CD4-positive, alpha-beta T cell treated with Interleukin-1 beta for 1 hour (primary cell): ENCODE measurements at places on chromosomes 7 and 10.

DNA sequence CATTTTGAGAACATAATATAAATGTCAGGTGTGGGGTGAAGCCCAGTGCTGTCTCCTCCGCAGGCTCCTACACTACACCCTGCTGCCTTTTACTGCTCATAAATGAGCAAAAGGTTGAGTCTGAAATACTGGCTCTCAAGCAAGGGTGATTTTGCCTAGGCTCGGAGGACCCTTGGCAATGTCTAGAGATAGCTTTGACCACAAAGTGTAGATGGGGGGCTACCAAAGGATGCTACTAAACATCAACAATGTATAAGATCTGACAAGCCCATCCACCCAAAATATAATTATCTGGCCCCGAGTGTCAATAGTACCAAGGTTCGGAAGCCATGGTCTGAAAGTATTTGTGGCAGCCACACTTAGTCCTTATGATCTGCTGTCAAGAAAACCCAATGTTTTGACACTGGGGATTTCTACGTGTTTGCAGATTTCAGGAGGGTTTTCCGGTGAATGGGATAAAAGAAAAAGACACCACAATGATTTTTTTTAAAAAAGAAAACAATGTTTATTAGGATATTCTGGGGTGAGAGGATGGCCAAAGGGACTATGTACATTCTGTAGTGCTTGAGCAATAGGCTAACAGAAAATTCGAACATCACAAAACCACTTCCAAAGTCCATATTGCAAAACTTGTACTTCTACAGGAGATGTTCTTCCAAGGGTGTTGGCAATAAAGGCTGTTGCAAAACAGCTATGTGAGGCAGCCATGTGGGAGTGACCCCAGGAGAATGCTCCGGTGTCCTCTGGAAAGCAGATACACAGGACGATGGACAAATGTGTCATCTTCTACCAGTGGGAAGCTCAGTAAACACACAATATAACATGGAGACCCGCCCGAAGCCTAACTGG lies 216.3 kb downstream of the GFRA1 start:
- DNase-seq: no peak

- DNase-seq: no peak
Measured at GRCh38 chr10:92045641-92046106, 122.1 kb downstream of the BTAF1 start.

GRCh38 chr10:33154590-33154989 lies 179.9 kb downstream of the NRP1 start:
- DNase-seq: no peak

- DNase-seq: no peak
Measured at GRCh38 chr10:133475425-133475734, 21.6 kb downstream of the SCART1 start.

GRCh38 chr10:101261702-101262101 lies 32.4 kb upstream of the LBX1 start:
- no peak for DNase-seq

DNA sequence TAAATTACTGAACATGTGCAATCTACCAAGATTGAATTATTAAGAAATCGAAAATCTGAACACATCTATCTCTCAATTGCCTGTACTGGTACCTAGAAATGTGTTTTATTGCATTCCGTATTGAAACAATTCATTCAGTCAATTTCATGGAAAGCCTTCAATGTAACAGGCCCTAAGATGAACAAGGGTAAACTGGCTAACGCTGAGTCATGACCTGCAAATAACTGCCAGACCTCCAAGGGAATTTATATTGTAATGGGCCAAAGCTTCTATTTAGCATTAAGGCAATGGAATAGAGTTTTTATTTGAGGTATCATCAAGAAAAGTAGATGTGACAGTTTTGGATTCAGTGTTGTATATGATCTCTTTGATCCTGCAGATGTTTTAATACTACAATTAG lies 49.9 kb upstream of the CD36 start:
- DNase-seq: no peak

- DNase-seq: no peak
Measured at GRCh38 chr7:42227021-42227420, 10.0 kb downstream of the GLI3 start.

- DNase-seq: no peak
Measured at GRCh38 chr7:6179620-6180343, 92.6 kb downstream of the CYTH3 start.

GRCh38 chr10:124732931-124733570 lies 11.1 kb downstream of the FAM53B start:
- peak; percentile 58 for DNase-seq

- no peak for DNase-seq
Measured at GRCh38 chr10:32153252-32153651, 97.0 kb upstream of the KIF5B start.

GRCh38 chr10:3931901-3932300 lies 146.9 kb upstream of the KLF6 start:
- no peak for DNase-seq

DNA sequence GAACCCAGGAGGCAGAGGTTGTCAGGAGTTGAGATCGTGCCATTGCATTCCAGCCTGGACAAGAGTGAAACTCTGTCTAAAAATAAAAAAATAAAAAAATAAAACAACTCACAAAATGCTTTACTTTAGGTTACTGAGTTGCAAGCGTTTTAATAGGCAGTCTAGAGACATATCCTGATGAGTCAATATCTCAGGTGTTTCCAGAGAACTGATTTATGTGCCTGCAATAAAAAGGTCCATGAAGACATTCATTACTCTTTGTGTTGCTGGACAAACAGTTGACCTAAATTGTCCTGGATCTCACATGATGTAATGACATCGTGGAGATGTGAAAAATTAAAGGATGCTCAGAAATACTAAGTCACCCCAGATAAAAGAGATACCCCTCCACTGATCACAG lies 31.5 kb downstream of the CDNF start:
- no peak for DNase-seq

DNA sequence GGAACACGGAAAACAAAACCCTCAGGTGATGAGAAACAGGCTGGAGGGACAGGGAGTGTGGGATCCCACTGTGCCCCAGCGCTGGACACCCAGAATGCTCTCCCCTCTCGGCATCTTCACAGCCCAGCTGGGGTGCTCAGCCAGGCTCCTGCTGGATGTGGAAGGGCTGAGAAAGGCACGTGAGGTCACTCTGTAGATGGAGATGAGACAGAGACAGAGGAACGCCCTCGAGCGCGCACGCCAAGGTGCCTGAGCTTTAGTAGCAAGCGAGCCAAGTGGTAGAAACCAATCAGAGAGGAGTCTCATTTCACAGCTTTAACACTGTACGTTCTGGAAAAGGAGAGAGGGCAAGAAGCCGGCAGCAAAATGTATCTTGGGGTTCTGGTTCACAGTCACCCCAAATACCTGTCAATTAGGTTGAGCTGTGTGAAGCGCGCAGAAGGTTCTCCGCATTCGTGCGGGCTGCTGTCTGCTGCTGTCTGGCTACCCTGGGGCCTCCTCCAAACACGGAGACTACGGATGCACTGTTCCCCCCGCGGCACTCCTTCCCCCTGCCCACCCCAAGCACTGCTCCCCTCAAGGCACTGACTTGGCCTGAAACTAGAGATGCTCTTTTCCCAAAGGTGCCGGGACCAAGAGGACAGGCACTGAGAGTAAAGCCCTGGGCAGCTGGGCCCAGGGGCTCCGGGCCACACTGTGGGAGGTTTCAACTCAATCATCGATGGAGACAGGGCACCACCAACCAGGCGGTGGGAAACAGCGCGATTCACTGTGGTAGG lies 91.4 kb downstream of the ZRANB1 start:
- no peak for DNase-seq

DNA sequence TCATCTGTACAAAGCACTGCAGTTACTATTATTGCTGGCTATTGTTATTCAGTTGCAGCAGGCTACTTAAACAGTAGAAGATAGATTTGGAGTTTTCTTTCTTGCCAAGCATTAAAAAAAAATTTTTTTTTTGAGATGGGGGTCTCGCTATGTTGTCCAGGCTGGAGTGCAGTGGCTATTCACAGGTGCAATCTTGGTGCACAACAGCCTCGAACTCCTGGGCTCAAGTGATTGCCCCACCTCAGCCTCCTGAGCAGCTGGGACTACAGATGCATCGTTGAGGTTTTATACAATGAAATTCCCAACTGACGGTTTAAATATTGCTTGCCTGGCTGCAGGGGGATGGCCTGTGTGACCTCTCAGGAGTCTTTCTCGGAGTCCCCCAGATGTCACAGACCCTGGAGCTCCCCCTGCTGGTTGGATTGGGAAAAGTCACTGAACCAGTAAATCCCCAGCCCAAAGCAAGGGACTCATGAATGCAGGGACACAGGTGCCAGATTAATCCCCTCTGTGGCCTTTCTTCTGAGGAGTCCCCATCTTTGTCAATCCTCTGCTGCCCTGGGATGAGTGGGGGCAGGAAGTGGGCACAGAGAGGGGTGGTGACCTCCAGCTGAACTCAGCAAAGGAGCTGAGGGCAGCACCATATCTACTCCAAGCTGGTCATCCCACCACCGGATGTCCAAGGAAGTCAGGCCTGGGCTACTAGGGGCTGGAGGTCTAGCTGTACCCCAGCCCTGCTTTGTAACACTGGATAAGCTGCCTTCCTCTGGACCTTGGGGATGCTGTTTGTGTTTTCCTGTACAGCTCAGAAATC lies 149.6 kb downstream of the C10orf105 start:
- peak; percentile 73 for DNase-seq

DNA sequence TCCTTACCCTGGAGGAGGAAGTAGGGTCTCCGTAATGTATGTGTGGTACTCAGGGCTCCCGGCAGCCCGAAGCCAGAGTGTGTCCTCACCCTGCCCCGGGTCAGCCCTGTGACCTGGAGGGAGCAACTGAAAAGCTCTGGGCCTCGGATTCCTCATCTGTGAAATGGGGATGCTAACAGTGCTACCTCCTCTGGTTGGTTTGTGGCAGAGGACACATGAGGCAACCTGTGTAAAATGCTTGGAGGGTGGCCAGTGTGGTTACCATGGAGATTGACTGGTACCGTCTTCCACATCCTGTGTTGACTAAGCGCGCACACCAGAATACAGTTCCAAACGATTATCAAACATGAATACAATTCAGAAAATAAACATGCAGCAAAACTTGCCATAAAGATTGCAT lies 163.8 kb upstream of the KLF6 start:
- DNase-seq: peak; percentile 88
